NCI-H1105 (cell line): ENCODE measurements at places on chromosomes 3 and 15.
A peak's percentile ranks its signal among the peaks of the same experiment; 100 is the strongest.

DNA sequence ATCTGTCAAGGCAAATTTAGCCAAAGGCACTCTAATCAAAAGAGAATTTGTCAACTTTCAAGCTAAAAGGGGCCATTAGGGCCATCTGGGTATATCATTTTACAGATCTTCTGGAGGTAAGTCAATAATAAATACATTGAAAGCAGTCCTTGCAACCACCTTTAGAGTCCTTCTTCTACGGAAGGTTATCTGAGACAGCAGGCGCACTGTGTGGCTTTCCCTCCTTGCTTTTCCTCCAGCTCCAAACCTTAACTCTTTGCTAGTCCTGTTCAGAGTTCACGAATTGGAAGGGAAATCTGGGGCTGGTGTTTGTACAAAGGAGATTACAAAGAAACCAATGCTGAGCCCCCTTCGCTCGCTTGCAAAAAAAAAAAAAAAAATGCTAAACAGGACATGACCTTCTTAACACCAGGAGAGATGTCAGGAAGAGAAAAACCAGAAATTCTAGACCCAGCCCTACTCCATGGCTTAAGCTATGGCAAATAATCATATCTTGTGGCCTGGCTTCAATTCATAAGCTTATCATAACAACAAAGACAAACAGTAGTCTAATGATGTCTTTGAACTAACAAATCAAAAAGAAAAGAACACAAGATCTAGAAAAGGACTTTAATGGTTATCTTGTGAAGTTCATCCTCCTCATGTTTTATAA is 215.7 kb downstream of the STT3B start:
- no peak for DNase-seq

- DNase-seq, result no peak
Measured at GRCh38 chr3:81443457-81443782, 318.0 kb downstream of the GBE1 start.

- no peak for DNase-seq
Measured at GRCh38 chr3:45535665-45536064, 58.9 kb upstream of the LIMD1 start.

DNA sequence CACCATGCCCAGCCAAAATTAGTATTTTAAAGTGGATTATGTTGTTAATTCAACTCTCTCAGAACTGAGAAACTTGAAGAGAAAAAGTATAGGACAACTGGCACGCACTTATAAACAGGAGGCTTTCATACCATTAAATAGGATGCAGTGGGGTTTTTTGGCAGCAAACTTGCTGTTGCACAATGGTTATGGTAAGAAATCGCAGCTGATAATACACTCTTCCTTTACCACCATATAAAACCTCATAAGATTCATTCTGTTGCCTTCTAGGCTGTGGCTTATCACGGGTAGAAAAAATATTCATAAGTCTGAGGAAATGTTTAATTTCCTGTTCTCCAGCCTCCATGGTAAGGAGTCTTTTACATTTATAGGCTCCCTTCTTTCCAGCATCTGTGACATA is 95.3 kb downstream of the TMCO5A start:
- DNase-seq, result no peak

GRCh38 chr15:40130799-40131502 is 22.3 kb upstream of the BMF start:
- no peak for DNase-seq

GRCh38 chr15:48861813-48862431 is 16.0 kb upstream of the EID1 start:
- DNase-seq, result peak; percentile 22

DNA sequence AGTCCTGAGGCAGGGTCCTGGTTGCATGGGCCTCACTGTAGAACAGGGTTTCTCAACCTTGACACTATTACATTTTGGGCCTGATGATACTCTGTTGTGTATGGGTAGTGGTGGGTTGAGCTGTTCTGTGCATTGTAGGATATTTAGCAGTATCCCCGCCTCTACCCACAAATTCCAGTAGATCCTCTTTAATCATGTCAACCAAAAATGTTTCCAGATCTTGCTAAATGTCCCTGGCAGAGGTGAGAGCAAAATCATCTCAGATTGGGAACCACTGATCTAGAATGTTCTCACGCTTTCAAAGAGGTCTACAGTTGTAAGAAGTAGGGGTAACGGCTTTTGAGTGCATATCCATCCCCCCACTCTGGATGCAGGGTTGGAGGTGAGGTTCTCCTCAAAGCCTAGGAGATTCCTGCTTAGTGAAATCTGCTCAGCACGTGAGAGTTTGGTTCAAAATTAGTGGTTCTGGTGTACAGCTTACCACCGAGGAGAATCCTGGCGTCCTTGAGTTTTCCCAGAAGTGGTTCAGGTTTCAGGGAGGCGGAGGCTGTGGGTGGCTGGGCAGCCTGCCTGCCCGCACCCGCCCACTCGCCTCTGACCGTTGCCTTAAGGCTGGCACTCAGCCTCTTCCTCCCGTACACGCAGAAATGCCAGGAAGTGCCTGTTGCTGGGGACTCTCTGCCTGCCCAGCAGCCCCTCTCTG is 5.3 kb downstream of the ACVR2B start:
- DNase-seq, result no peak

DNA sequence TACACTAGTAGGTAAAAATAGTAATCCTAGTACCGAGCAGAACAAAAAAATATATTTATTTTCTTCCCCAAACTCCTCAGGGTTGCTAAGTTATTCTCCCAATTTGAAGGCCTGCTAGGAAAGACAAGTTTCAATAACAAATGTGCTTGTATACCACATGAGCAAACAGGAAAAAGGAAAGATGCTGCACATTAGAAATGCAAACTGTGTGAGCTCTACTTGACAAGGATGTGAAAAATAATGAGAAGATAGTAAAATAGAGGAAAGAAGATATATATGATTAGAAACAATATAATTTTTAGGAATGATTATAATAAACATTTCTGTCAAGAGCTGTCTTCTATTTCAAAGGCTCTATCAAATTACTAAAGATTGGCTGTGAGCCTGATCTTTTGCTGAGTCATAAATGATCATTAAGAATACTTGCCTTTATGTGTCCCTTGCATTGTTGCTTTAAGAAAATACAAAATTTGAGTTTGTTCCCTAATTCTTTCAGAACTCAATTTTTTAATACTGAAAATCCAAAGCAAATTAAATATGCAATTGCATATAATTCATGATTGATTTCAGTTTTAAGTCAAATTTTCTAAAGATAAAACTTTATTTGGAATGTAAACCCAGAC is 174.2 kb downstream of the NEK10 start:
- no peak for DNase-seq

DNA sequence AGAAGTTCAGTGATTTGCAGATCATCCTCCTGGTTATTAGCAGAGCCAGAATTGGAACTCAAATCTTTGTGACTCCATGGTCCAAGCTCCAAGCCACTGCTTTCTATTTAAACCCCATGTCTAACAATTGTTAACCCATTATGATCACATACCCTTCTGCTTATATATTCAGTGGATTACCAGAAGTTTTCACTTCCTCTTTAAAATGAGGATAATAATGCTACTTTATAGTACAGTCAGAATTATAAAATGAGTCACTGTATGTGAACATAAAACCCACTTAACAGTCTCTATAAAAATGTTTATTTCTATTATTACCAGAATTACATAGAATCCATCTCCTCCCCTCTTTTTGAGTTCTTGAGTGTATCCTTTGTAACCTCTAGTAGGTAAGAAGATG is 550.7 kb upstream of the DPPA4 start:
- DNase-seq, result no peak

DNA sequence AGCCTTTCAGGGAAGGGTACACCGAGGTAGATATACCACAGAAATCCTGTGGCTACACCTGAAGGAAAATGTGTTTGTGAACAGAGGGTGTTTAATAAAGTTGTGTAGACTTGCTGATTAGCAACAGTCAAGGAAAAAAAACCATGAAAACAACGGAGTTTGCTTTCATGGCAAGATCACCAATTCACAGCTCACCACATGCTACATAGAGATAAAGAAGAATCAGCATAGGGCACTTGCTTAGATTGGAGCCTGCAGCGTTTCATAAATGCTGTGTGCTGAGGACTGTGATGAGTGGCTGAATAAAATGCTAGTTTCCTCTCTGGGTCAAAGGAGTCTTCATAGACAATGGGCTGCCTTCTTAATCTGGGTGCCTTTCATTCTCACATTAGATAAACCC is 257.6 kb downstream of the SLC9A9 start:
- DNase-seq, result no peak

DNA sequence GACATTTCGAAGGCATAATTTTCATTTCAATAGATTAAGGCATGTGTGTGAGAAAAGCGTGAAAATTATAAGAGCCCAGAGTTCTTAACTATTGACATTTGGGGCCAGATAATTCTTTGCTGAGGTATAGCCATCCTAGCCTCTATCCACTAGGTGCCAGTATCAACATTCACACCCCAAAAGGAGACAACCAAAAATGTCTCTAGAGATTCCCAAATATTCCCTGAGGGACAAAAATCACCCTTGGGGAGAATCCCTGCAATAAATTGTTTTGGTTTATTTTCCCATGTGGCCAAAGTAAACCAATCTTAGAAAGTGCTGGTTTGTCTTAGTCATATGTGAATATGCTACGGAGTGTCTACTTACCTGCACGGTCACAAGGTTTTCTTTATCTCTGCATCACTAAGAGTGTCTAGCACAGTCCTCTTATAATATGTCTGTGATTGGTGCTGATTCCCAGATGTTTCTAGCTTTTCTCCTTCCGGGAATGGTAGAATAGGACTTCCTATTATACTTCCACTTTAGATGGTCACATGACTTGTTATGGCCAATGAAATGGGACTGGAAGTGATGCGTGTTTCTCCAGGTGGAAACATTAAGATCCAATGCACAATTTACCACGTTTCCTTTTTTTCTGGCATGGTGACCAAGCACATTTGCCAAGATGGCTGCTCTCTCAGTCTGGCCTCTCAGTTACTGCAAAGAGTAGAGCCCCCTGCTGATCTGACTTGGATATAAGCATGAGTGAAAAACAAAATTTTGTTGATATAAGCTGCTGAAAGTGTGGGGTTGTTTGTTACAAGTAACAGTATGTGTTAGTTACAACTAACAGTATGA is 8.0 kb upstream of the KBTBD8 start:
- no peak for DNase-seq

DNA sequence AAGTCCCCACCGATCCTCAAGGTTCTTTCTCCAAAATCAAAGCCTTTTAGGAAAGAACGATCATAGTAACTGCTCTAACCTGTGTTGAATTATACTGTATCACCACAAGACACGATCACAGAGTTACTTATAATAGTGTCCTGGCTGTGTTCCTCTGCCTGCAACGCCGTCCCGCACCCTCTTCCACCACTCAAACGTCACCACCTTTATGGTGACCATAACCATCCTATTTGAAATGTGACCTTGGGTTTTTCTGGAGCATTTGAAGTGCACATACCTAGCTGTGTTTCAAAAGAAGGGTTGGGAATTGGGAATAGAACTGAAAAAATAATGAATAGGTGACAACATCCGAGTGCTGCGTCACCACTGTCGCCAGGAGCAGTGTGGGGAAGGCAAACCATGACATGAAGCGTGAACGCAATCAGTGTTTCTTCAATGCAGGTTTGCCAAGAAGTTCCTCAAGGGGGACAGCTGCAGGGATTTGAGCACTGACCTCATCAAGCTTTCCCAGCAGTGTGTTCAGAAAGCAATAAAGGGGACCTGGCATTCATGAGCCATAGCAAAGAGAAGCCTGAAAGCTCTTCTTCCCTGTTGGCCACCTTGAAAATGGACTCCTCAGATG is 769 bp upstream of the SELENOS start:
- DNase-seq, result no peak

- DNase-seq, result no peak
Measured at GRCh38 chr3:39497753-39498152, 30.3 kb downstream of the MOBP start.

DNA sequence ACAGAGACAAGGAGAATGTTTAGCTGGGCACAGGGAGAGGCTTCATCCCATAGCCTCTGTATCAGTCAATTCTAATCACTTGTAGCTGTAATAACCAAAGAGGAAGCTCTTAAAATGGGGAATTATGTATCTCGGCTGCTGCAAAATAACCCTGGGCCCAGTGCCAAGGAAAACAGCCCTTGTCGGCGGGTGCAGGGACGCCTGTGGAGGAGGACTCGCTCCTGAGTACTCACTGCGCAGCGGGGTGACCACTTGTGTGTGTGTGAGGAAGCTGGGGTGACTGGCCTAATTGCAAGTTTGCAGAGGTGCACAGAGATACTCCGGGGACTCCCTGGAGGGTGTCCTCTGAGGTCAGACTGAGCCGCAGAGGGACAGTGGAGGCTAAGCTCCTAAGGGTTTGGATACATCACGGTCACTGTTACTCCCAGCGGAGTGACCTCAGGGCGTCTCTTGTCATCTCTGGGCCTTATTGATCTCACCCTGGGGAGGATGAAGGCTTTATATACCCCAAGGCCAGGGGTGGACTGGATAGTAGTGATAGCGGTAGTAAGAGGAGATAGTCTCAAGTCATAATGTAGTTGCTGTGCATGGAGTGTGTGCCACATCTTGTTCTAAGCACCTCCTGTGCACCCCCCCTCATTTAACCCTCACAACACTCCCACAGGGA is 37.2 kb downstream of the SLC6A6 start:
- DNase-seq, result peak; percentile 54

DNA sequence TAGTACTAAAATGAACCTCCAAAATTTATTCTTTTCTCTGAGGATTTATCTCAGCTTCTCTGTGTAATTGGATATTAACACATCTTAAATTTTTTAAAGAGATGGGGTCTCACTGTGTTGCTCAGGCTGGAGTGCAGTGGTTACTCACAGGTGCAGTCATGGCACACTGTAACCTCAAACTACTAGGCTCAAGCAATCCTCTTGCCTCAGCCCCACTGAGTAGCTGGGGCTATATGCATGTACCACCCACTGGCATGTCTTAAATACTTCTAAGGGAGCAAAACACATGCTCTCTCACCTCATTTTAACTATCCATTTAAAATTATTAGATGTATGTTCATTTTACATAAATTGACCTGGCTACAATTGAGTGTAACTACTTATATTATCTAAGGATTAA is 11.3 kb upstream of the TMEM87A start:
- DNase-seq, result no peak

GRCh38 chr15:29885183-29885582 is 62.9 kb upstream of the TJP1 start:
- DNase-seq, result no peak

- no peak for DNase-seq
Measured at GRCh38 chr15:57611123-57611522, 19.4 kb downstream of the MYZAP start.

DNA sequence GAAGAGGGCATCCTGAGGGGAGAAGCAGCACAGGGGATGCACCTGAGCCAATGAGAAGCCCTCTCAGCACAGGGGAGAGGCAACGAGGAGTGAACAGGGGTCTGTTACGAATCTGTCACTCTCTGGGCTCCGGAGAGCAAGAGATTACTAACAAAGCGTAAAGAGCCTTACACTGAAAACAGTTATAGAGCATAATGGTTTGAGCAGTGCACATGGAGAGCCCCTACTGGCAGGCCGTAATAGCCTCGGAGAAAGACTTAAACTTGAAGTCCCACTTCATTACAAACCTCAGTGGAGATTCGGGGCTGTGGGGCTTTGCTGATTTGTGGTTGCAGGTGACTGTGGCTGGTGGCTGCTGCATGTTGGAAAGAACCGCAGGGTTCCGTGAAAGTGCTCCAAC is 271.5 kb upstream of the TMC3 start:
- no peak for DNase-seq

GRCh38 chr3:52552089-52552488 is 15.7 kb downstream of the UQCC5 start:
- DNase-seq, result no peak

GRCh38 chr3:42355612-42356011 is 54.8 kb downstream of the LYZL4 start:
- DNase-seq, result no peak
